ENCODE measurements at places on chromosomes 5 and 9. TPM values are rescaled to one million over a fixed set of nuclear protein-coding genes. Genes with fewer than 3 reads are reported as not detected.

The OGN gene
- 0.86 TPM for total RNA-seq

The ADAMTS12 gene
- 0.10 TPM for total RNA-seq

The GFI1B gene
- total RNA-seq = not detected

The GARIN3 gene
- total RNA-seq = not detected

The SURF1 gene
- total RNA-seq = 34.8 TPM

The QRFP gene
- not detected for total RNA-seq

The KIF4B gene
- 1.3 TPM for total RNA-seq

The CBY3 gene
- total RNA-seq = not detected

- DNase-seq = no peak
Observed at GRCh38 chr5:90876366-90876765, 317.8 kb downstream of the ADGRV1 start.

GRCh38 chr5:31335456-31335855 lies 142.0 kb downstream of the CDH6 start:
- no peak for DNase-seq

DNA sequence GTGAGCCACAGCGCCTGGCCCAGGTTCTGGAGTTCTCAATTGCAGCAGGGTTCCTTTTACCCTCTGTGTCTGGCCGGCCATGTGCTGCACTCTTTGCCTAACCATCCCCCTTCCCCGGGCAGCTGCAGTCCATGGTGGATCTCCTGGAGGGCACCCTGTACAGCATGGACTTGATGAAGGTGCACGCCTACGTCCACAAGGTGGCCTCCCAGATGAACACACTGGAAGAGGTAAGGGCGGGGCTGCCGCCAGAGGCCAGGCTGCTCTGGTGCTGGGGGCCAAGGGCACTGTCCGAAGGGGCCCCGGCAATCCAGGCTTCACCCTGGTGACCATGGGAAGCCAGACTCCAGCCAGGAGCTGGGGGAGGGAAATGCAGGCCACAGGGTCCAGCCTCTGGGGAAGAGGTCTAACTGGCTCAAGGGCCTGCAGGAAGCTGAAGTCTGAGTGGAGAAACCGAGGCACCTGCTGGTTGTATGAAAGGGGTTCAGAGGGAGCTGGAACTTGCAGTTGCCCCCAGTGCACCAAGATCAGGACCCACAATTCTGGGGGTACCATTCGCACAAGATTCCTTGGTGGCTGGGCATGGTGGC lies 18.1 kb downstream of the OLFML2A start:
- DNase-seq = no peak

DNA sequence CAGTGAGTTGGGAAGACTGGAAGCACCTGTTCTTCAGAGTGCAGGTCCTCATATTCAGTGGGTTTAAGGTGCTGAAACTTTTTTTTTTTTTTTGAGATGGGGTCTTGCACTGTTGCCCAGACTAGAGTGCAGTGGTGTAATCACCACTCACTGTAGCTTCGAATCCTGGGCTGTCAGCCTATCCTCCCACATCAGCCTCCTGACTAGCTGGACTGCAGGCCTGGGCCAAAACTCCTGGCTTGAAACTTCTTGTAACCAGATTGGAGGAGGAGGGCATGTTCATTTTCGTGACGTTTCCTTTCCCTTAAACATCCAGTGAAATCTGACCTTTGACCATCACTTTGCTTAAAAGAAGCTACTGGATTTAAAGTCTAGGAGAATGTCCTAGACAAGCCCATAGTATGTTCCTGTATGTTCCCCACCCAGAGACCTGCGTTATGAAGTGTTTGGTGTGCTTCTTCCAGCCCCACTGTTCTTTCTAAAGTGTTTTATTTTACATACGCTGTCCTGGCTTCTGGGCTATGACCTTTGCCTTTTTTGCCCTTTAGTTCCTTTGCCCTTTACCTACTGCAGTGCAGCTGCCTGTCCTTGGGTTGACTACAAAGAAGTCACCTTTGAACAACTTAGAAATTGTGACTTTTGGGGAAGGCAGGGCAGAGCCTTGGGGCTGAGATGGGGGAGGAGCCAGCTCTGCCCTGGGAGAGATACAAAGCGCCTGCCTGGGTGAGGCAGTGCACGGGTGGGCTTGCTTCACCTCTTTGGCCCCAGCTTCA lies 18.4 kb downstream of the TENT4A start:
- DNase-seq = no peak

DNA sequence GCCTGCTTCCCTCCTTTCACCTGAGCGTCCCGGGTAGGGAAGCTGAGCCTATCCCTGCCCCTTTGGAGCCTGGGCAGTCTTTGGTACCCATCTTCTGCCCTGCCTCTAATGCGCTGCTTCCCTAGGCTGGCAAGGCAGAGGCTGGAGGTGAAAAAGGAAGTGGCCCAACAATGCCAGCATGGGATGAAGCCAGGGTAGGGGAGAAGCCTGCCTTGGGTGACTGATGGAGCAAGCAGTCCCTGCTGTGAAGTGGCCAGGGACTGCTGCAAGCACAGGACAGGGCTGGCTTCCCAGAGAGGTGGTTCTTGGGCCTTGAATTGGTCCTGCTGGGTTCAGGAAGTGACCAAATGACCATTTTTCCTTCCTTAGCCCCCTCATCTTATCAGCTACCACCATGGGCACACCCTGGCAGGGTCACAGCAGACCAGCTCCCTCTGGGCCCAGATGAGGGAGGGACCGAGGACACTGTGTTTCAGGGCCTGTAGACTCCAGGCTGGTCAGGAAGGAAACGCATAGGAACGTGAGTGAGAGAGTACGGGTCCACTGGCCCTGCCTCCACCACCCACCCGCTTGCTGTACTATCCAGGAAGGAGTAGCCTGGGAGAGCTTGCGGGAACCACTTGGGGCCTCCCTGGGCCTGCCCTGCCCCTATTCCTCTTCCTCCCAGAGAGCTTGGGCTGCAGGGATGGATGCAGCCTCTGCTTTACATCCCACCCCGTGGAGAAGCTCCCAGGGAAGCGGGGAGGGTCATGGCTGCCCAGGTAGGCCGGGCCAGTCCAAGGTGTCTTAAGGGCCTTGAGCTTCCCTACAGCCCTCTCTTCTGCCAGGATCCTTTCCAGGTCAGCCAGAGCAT lies 102.6 kb downstream of the DAB2IP start:
- no peak for DNase-seq

DNA sequence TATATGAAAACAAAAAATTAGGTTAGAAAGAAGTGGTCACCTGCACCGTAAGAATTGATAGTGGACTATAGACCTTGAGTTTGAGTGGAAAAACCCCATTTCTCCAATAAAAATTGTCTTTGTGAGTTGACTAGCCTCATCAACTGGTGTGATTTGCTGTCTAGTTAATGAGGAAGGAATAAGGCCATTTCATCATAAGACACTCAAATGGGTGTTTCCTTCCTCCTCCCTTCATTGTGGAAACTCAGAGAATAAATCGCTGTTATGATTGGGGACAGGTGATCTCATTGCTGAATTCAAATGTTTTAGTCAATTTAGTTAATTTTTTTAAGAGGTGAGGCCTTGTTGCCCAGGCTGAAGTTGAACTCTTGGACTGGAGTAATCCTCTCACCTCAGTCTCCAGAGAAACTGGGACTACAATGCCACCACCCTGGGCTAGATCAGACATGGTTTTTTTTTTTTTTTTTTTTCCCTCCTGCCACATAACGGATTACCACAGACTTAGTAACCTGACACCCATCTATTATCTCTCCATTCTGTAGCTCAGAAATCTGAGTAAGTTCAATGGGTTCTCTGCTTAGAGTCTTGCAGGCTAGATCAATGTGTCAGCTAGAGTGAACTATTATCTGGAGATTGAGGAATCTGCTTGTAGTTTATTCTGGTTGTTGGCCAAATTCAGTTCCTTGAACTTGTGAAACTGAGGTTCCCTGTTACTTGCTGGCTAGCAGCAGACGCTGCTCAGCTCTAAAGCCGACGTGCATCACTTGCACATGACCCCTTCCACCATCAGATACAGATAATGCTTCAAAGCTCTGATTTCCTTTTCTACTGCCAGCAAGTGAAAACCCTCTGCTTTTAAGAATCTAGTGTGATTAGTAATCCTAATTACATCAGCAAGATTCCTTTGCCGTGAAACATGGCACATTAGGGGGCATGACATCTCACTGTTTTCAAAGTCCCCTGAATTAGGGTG lies 663.8 kb upstream of the CDH9 start:
- no peak for DNase-seq

DNA sequence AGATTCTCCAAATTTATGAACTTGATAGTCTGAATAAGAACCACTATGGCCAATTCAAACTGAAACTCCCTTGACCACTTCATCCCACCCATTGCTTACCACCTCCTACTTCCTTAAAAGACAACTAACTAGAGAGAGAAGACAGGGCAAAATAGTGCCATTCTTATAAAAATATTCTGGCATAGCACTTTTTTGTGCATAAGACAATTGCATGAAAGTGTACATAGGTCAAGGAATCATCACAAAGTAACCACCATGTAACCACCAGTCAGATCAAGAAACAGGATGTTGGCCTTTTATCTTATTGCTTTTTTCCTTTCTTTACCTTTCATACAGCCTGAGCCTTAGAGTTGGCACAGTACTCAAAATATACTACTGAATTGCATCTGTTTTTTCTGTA lies 8.1 kb upstream of the ARSB start:
- DNase-seq = no peak

- DNase-seq = no peak
Observed at GRCh38 chr5:124477062-124477461, 269.4 kb downstream of the ZNF608 start.

GRCh38 chr5:115257981-115258380 lies 4.7 kb downstream of the PGGT1B start:
- no peak for DNase-seq

GRCh38 chr5:102958481-102959011 lies 161.4 kb downstream of the GIN1 start:
- DNase-seq = no peak

DNA sequence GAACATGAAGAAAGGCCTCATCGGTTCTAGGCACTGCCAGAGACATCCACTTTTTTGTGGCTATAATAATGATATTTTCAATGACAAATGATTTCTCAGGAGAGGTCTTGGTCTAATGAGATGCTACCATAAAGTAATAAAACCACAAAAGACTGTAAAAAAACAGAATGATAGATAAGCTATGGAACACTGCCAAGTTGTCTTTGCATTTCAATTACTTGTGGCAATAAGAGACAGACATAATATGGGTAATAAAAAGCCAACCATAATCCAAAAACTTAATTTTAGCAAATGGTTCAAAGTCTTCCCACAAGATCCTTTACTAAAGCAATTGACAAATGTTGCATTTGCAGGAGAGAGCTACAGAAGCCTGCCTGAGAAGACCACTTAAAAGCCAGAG lies 292.5 kb downstream of the ATPSCKMT start:
- no peak for DNase-seq

DNA sequence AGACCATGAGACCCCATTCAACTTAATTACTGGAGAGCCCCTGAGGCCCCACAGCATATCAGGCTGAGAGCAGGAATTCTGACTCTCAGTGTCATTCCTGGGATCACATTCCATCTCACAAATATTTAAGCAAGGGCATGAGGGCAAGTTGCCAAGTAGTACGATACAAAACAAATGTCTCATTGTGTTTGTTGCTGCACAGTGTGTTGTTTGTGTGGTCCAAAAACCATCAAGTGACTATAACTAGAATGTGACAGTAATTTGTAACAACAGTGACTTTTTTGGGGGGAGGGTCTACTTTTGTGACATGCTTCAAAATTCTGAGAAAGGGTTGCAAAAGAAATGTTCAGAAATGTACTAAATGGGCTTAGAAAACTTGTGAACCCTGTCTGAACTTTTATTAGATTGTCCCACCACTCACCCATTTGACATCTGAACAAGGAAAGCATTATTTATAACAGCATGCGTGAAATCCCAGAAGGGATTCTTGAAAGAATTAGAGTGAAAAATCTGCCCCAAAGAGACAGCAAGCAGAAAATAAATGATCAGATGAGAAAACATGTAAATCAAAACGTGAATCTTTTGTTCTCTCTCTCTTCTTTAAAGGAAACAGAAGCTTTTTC lies 347.0 kb downstream of the NTRK2 start:
- DNase-seq = no peak

- no peak for DNase-seq
Observed at GRCh38 chr9:95870906-95871305, 4.6 kb upstream of the ERCC6L2 start.

- no peak for DNase-seq
Observed at GRCh38 chr9:18985464-18985951, 47.5 kb downstream of the SAXO1 start.

- DNase-seq = no peak
Observed at GRCh38 chr9:79574136-79574535, 2.4 kb downstream of the TLE4 start.

GRCh38 chr9:101814064-101814463 lies 75.6 kb upstream of the GRIN3A start:
- no peak for DNase-seq

GRCh38 chr5:116944183-116944582 lies 369.6 kb upstream of the SEMA6A start:
- DNase-seq = no peak

DNA sequence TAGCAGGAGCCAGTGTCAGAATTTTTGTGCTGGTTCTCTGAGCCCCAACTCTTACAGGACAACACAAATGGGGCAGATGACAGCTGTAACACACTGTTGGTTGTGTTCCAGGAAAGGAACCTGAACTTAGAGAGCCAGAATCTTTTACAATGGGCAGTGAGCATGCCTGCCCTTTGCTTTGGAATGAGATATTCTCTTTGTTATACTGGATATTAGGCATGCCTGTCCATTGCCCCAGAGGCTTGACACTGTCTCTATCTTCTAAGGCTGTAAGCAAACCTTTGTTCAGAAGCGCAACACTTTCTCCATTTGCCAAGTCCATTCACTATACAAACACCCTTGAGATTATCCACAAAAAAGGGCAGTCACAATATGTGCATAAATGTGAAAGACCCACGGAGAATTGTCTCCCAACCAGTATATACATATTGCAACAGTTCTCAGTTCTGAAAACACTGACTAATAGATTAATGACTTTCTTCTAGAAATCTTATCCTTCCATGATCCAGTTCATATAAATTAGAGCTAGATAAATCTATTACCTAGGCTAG lies 26.3 kb upstream of the CEP120 start:
- no peak for DNase-seq

DNA sequence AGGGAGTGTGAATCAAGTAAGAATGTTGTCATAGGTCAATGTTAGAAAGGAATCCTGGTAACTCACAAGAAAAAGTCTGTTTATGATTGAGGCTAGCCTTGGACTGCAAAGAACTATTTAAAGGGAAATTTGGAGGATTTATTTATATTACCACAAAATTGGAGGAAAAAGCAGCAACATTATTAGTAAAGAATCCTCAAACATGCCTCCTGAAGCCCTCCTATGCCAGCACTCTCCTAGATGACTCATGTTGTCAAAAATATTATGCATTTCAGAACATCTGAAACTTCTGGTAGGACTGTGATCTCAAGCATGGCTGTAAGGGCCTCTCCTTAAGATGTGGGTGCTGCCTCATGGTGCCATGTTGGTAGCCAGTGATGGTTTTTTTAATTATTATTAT lies 628.5 kb downstream of the CHSY3 start:
- DNase-seq = no peak

All from dorsolateral prefrontal cortex (tissue), 122 donors.